Naive thymus-derived CD4-positive, alpha-beta T cell (primary cell): ENCODE measurements at places on chromosomes 5 and 9. TPM values are rescaled to one million over a fixed set of nuclear protein-coding genes. Genes with fewer than 3 reads are reported as not detected.

- peaks cover 6% of the 10 kb centered on the region for H3K4me1 ChIP-seq
- peak overlapping the region; percentile 81 for H3K4me3 ChIP-seq
- no peaks in the 10 kb centered on the region for H3K27me3 ChIP-seq
Observed at GRCh38 chr5:180090769-180091546, 19.4 kb upstream of the RNF130 start.

DNA sequence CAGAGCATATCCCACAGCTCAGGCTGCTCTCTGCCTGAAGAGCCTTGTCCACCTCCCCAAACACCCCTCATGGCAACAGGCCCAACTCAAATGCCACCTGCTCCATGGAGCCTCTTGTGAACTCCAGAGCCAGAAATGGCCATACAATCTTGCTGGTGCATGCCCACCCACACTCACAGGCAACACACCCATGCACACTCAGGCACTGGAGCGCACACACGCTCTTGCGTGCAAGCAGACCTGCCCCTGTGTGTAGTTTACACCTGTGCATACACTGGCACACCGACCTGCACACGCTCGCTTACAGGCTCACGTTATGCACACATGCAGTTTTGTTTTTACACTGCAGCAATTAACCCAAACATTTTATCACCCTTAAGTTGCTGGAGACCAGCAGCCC is 40.0 kb downstream of the HRH2 start:
- DNase-seq: no peak
- H3K4me3 ChIP-seq: no peak overlapping the region

GRCh38 chr9:137660144-137660543 is 41.3 kb downstream of the EHMT1 start:
- H3K36me3 ChIP-seq: no peaks in the 10 kb centered on the region
- no peaks in the 10 kb centered on the region for H3K27me3 ChIP-seq
- no peak for DNase-seq
- H3K4me3 ChIP-seq: no peak overlapping the region
- no peaks in the 10 kb centered on the region for H3K4me1 ChIP-seq
- H3K27ac ChIP-seq: no peak overlapping the region

GRAMD2B gene
- 7.1 TPM for total RNA-seq

- no peak for DNase-seq
- no peak overlapping the region for H3K4me3 ChIP-seq
Observed at GRCh38 chr5:67610186-67610912, 413.8 kb upstream of the CD180 start.

PCDHB6 gene
- total RNA-seq: not detected in 2 replicates

DNA sequence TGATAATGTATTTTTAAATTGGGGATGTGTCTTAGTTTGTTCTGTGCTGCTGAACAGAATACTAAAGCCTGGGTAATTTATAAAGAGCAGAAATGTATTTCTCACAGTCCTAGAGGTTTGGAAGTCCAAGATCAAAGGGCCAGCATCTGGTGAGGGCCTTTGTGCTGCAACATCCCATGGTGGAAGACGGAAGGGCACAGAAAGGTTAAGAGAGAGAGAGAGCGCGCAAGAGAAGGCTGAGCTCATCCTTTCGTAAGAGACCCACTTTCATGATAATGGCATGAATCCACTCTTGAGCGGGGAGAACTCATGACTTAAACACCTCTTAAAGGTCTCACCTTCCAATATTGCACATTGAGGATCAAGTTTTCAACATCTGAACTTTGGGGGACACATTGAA is 79.1 kb upstream of the GOLM1 start:
- no peaks in the 10 kb centered on the region for H3K36me3 ChIP-seq
- no peak overlapping the region for H3K4me3 ChIP-seq
- no peaks in the 10 kb centered on the region for H3K4me1 ChIP-seq

SPINK6 gene
- not detected in 2 replicates for total RNA-seq

GRCh38 chr5:74889523-74890105 is 23.4 kb upstream of the FAM169A start:
- H3K4me3 ChIP-seq: no peak overlapping the region
- no peak for DNase-seq
- no peaks in the 10 kb centered on the region for H3K4me1 ChIP-seq
- H3K27me3 ChIP-seq: no peaks in the 10 kb centered on the region
- no peak overlapping the region for H3K27ac ChIP-seq
- H3K36me3 ChIP-seq: no peaks in the 10 kb centered on the region

GRCh38 chr9:71830929-71831328 is 62.6 kb upstream of the CEMIP2 start:
- H3K27me3 ChIP-seq: no peaks in the 10 kb centered on the region
- H3K4me1 ChIP-seq: no peaks in the 10 kb centered on the region
- H3K36me3 ChIP-seq: no peaks in the 10 kb centered on the region
- no peak for DNase-seq
- H3K4me3 ChIP-seq: no peak overlapping the region

PCDHB14 gene
- total RNA-seq: not detected

GRCh38 chr5:157233515-157233914 is 32.4 kb upstream of the CYFIP2 start:
- H3K36me3 ChIP-seq: peaks cover 90% of the 10 kb centered on the region
- H3K27ac ChIP-seq: peak overlapping the region; percentile 55

PDLIM4 gene
- total RNA-seq: 0.38 and 0.99 TPM in 2 replicates

- H3K36me3 ChIP-seq: peaks cover 15% of the 10 kb centered on the region
- H3K4me3 ChIP-seq: no peak overlapping the region
- H3K27me3 ChIP-seq: no peaks in the 10 kb centered on the region
Observed at GRCh38 chr5:172773481-172774469, 2.8 kb upstream of the DUSP1 start.

DNA sequence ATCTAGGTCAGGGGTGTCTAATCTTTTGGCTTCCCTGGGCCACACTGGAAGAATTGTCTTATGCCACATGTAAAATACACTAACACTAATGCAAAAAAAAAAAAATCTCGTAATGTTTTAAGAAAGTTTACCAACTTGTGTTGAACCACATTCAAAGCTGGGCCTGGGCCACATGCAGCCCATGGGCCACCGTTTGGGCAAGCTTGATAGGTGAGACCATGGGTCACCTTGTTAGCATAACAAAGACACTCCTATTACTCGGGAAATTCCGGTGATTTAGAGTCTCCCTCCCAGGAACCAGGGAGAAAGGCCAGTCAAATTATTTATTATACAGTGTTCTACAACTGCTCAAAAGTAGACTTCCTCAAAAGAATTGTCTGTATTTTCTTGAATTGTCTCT is 12.7 kb downstream of the RECK start:
- no peak overlapping the region for H3K27ac ChIP-seq
- no peak for DNase-seq
- H3K27me3 ChIP-seq: no peaks in the 10 kb centered on the region
- no peaks in the 10 kb centered on the region for H3K36me3 ChIP-seq

DNA sequence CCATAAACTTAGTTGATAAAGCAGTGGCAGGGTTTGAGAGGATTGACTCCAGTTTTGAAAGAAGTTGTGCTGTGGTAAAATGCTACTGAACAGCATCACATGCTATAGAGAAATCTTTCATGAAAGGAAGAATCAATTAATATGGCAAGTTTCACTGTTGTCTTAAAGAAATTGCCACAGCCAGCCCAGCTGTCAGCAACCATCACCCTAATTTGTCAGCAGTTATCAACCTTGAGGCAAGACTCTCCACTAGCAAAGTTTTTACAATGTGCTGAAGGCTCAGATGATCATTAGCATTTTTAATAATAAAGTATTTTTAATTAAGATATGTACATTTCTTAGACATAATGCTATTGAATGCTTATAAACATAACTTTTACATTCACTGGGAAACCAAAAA is 101.0 kb upstream of the SH3GL2 start:
- DNase-seq: no peak
- no peak overlapping the region for H3K27ac ChIP-seq
- H3K36me3 ChIP-seq: no peaks in the 10 kb centered on the region
- H3K4me1 ChIP-seq: no peaks in the 10 kb centered on the region
- H3K4me3 ChIP-seq: no peak overlapping the region
